ENCODE measurements at places on chromosomes 7 and 10. TPM values are rescaled to one million over a fixed set of nuclear protein-coding genes. Genes with fewer than 3 reads are reported as not detected.
A peak's percentile ranks its signal among the peaks of the same experiment; 100 is the strongest.

Gene CTAGE15
- polyA plus RNA-seq: 0.63 TPM

Gene EMX2
- polyA plus RNA-seq: not detected

Gene CCL26
- 3.0 TPM for polyA plus RNA-seq

Gene GARIN1A
- polyA plus RNA-seq: not detected

Gene TRPV5
- polyA plus RNA-seq: 0.03 TPM

Gene ADAM22
- polyA plus RNA-seq: 0.23 TPM

Gene HOXA3
- polyA plus RNA-seq: 15.6 TPM

Gene CD36
- 30.0 TPM for polyA plus RNA-seq

Gene ACTL6B
- polyA plus RNA-seq: not detected

Gene OR9A2
- polyA plus RNA-seq: not detected

Gene SDK1
- under 0.01 TPM for polyA plus RNA-seq

Gene NUTM2A
- 0.60 TPM for polyA plus RNA-seq

Gene PRLHR
- not detected for polyA plus RNA-seq

Gene LLCFC1
- polyA plus RNA-seq: not detected

Gene PNLIPRP3
- not detected for polyA plus RNA-seq

Gene SAMD9L
- polyA plus RNA-seq: 5.8 TPM

Gene CHST15
- polyA plus RNA-seq: 8.7 TPM

Gene H2BK1
- not detected for polyA plus RNA-seq

GRCh38 chr7:37198041-37198905 is 250.4 kb downstream of the ELMO1 start:
- DNase-seq: no peak

DNA sequence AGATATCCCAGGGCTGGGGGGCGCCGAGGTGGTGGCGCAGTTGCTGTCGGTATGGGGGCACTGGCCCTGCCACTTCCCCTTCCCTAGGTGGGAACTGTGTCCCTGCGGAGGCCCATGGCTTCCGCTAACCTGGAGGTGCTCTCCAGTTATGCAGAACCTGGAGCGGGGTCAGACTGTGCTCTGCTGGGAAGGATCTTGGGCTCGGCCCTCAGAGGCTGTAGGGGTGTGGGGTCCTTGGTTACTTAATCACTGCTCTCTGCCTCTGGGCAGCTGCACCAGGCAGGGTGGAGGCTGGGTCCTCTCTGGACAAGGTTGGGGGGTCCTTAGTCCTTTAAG is 2.4 kb downstream of the BRI3 start:
- DNase-seq: no peak

GRCh38 chr10:98391578-98391991 is 23.4 kb downstream of the PYROXD2 start:
- DNase-seq: peak; percentile 85

- no peak for DNase-seq
Observed at GRCh38 chr10:125084191-125084613, 76.2 kb downstream of the CTBP2 start.

DNA sequence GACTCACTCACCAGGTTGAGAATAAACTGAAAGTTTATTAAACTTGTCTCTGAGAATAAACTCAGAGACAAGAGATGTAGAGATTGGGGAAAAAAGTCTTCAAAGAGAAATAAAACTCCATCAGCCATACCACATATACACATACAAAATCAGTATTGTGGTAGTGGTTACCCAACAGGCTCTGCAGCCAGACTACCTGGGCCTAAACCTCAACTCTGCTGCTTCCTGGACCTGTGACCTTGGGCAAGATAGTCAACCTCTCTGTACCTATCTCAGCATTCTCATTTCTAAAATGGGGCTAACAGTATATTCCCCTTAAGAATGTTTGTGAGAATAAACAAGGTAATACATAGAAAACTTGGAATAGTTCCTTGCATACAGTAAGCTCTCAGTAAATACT is 15.3 kb downstream of the TPK1 start:
- DNase-seq: no peak

DNA sequence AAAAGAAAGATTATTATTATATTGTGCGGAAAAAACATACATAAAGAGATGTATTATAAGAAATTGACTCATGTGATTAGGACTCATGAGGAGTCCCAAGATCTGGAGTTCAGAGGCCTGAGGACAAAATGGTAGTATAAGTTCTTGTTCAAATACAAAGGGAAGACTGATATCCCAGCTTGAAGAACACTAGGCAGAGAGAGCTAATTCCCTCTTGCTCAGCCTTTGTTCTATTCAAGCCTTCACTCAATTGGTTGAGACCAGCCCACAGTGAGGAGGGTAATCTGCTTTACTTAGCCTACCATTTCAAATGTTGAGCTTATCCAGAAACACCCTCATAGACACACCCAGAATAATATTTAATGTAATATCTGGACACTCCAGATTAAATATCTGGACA is 1683.8 kb downstream of the REEP3 start:
- no peak for DNase-seq

- DNase-seq: no peak
Observed at GRCh38 chr10:3900391-3900790, 115.4 kb upstream of the KLF6 start.

DNA sequence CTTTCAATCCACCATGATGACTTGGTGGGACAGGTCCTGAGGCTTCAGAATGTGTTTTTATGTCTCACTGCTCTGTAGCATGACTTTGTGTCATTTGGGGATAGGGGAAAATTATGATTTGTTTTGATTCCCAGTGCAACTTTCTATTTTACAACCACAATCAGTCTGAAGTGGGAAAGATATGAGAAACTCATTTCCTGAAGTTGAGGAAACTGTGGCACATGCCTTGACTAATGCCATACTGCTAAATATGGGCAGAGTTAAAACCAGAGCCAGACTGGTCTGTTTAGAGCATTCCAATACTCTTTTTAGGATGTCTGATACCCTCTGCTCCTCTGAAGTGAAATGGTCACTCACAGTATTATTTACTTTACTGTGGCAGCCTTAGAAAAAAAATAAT is 307.7 kb downstream of the ADRA2A start:
- DNase-seq: no peak

DNA sequence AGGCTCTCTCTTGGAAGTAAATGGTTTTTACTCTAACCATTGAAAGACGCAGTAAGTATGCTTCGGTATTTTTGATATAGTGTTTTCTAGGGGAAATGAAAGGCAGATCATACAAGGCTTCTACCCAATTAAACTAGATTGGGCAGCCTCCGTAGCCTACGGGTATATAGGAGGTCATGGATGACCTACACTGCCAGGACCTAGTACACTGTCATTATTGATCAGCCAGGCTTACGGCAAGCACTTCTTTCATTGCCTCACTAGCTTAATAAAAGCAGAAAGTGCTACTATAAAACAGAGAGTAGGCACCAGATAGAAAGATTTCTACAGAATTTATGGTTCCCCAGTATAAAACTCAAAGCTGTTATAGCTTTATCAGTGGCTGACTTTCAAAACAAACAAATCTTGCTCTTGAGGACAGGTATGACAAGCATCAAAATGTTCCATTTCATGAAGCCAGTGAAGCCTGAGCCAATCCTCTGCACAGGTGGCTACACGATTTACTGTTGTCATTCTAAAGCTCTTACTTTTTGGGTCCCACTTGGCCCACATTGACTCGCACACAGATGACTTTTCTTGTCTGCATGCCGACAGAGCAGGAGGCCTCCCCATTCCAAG is 358.1 kb downstream of the THSD7A start:
- no peak for DNase-seq

GRCh38 chr7:906776-907157 is 30.4 kb downstream of the GET4 start:
- DNase-seq: no peak

GRCh38 chr7:57867884-57868701 is 418.1 kb downstream of the ZNF716 start:
- no peak for DNase-seq

- DNase-seq: no peak
Observed at GRCh38 chr7:6399351-6399750, 48.4 kb downstream of the DAGLB start.

- peak; percentile 93 for DNase-seq
Observed at GRCh38 chr10:97713339-97713825, at the start of gene MARVELD1. Gene MARVELD1 (plus strand): TSS chr10:97713730. CDS start chr10:97713877, 147 bp downstream.

- no peak for DNase-seq
Observed at GRCh38 chr7:39429421-39429820, 136.8 kb upstream of the YAE1 start.

- DNase-seq: no peak
Observed at GRCh38 chr10:77293773-77294172, 343.8 kb downstream of the KCNMA1 start.

DNA sequence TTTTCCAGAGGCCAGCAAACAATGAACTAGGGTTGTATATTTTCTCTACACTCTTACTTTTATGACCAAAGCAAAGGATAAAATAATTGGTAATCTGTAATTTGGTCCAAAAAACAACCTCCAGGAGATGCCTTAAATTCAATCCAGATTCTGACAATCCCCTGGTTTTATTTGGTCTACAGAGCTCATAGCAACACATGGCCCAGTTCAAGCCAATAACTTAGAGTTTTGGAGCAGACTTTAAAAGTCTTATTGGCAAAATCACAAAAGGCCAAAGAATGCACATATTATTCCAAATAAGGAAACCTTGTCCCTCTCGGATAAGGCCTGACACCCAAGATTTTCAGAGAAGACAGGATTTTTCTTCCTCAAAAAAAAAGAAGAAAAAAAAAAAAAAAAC is 51.9 kb downstream of the SORBS1 start:
- DNase-seq: no peak

GRCh38 chr10:111481866-111482265 is 405.0 kb downstream of the ADRA2A start:
- no peak for DNase-seq

DNA sequence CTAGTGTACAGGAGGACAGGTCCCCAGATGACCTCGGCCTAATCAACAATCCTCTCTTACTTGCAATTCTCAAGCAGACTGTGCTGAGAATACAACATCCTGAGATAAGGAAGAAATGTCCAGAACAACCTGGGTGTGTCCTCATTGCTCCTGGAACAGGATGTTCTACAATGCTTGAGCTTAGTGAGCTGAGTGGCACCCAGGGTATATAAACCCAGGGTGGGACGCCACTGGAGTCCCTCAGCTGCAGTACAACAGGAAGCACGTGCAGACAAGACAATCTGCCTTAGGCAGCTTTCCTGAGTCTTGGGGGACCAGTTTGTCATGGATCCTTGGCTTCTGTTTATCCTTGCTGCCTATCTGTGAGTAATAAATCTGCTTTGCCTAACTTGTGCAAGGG is 27.7 kb upstream of the SLC25A13 start:
- no peak for DNase-seq

- DNase-seq: no peak
Observed at GRCh38 chr10:74836877-74837276, 10.5 kb downstream of the KAT6B start.

GRCh38 chr10:71197955-71198354 is 14.4 kb upstream of the UNC5B start:
- DNase-seq: no peak

GRCh38 chr7:88398459-88398858 is 91.8 kb upstream of the STEAP4 start:
- no peak for DNase-seq

GRCh38 chr10:18860631-18861240 is 187.9 kb upstream of the MALRD1 start:
- DNase-seq: no peak

DNA sequence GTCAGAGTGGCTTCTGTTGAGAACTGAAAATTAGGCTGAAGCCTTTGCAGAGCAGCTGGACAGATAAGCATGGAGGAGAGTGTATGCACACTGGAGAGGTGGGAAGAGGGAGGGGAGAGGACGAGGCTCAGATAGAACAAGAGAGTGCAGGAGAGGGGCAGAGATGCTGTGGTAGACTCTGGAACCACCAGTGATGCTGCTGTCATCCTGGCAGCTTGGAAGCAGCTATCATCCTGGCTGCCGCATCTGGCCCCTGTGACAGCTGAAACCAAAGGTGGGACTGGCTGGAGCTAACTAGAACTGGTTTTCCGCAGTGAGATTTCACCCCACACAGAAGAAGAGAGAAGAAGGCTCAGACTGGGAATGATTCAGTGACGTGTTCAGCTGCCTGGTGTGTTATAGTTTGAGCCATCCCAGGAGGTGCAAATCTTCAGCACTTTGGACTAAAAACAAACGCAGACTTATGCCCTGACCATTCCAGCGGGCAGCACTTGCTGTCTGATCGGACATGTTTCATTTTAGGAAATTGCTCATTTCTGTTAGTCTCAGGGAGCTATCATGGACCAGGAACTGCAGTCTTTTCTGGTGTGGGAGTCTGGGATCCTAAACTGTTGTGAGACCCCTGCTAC is 38.4 kb downstream of the EEPD1 start:
- DNase-seq: peak; percentile 30

GRCh38 chr7:377080-378040 is 87.4 kb downstream of the FOXL3 start:
- DNase-seq: peak; percentile 71

- no peak for DNase-seq
Observed at GRCh38 chr7:12706900-12707536, 19.6 kb downstream of the ARL4A start.

- DNase-seq: no peak
Observed at GRCh38 chr7:44894888-44895580, 9.7 kb upstream of the PURB start.

- DNase-seq: peak; percentile 70
Observed at GRCh38 chr7:134703782-134704181, 57.1 kb downstream of the BPGM start.

DNA sequence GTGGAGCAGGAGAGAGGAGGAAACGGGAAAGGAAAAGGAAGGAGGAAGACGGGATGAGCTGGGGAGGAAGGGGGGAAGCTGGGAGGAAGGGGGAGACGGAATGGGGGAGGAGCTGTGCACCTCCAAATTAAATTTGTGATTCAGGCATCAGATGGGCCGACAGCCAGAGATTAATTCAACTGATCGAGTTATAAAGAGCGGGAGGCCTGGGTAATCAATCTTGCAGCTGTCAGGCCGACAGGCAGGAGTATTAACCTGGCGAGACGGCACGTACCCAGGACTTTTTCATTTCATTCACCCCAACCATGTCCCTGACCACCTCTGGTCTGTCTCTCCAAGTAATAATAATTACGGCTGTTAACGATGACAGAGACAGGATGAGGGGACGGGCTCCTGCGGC is 26.2 kb downstream of the KAZALD1 start:
- no peak for DNase-seq

- DNase-seq: no peak
Observed at GRCh38 chr10:47332946-47333345, 10.7 kb downstream of the GDF2 start.

GRCh38 chr7:42236976-42237810 is at the start of gene GLI3:
Gene GLI3 (minus strand): TSS chr7:42237209. CDS start chr7:42223253, 13,956 bp downstream.
- peak; percentile 98 for DNase-seq
